ENCODE measurements at places on chromosomes 3 and 15.

DNA sequence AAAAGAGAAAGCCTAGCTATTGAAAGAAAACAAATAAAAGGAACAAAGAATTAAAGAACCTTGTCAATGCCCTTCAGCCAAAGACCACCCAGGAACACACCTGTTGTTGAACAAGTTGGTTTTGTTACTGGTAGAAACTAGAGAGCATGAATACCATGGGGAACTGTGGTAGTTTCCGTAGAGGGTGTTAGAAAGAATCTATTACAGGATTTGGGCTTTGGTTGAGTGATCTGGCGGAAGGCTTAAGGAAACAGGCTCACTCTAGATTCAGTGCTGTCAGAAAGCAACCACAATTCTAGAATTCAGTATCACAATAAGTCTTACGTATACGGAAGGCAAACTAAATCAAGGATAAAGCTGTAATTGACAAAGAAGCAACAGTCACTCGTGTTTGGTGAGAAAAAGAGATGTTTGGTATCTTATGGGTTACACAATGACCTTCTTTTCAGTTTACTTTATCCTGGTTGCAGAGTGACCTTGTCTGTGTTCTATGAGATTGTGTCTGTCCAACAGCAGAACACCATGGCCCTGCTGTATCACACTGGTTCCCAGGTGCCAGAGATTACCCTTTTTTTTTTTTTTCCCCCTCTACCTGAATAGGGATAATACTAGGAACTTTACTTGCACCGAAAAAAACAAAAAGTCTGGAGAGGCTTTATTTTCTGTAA, 265.9 kb downstream of the SHQ1 start:
- DNase-seq: peak; percentile 53

- DNase-seq: no peak
These were observed 286.3 kb upstream of the ROBO2 start for GRCh38 chr3:76753599-76753998.

- DNase-seq: no peak
These were observed 71.6 kb downstream of the ABTB1 start for GRCh38 chr3:127744253-127744815.

- DNase-seq: no peak
These were observed 98.0 kb downstream of the KCNAB1 start for GRCh38 chr3:156218353-156218744.

DNA sequence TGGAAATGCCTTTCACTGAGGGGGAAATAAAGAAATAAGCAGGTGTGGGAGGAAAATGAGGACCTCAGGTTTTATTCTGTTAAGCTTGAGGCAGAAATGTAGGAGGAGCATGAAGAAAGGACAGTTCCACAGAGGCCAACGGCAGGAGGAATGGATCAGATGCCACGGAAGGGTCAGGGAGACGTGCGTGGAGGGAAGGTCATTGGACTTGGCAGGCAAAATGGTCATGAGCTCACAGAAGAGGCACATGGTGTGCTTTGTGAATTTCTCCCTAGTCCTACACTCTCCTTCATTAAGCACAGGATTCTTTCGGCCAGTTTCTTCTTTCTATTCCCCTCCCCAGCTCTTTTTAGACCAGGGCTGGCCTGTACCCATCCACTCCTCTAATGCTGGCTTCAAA, 32.5 kb upstream of the THSD4 start:
- DNase-seq: no peak

- no peak for DNase-seq
These were observed 328.9 kb upstream of the RBMS3 start for GRCh38 chr3:28951772-28952556.

DNA sequence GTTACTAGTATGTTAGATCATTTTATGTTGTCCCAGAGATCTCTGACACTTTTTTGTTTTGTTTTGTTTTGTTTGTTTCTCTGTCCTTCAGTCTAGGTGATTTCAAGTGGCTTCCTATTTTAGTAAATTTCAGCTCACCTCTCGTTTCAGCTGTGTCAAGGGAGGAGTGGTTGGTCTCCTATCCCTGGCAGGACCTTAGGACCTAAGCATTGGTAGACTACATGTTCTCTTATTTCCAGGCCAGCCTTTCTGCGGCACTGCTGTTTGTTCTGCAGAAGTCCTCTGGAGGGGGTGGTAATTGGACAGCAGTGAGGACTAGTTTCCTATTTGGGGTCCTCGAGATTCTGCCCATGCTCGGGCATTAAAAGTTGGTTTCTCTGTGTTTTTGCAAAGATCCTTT, 31.8 kb downstream of the MGA start:
- DNase-seq: no peak

GRCh38 chr3:45611628-45612081, 17.1 kb downstream of the LIMD1 start:
- no peak for DNase-seq

- no peak for DNase-seq
These were observed 749.7 kb downstream of the GRM7 start for GRCh38 chr3:7610634-7611033.

GRCh38 chr3:89358281-89358680, 250.9 kb downstream of the EPHA3 start:
- no peak for DNase-seq

DNA sequence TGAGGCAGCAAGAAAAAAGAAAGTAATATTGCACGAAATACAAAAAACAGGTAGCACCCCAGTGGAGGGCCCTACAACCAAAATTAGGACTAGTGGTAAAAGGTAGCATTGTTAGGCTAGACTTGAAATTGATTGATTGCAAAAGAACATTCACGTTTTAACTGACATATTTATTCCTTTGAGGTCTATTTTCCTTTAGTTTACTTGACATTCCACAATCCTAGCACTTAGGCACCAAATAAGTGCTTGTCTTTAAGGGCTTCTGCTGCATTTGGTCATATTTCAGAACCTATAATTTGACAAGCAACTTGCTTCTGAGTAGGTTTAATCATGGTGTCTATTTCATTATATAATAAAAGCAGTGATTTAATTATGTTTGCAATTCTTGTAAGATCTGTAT, 642.7 kb upstream of the AGTR1 start:
- no peak for DNase-seq

DNA sequence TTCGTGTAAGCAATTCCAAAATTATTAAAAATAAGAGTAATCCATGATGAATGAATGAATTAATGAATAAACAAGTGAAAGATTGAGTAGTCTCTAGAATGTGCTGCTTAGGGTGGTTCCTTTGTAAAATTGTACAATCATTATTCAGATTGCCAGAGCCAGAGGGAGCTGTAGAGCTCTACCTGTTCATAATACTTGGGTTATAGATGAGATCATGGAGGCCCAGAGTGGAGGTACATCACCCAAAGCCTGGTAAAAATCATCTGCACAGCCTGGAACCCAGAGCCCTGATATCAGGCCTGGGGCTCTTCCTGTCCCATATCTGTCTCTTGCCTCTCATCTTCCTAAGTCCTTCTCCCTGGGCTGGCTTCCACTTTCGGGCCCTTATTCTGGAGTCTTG, 297.2 kb downstream of the RPLP1 start:
- DNase-seq: peak; percentile 43

- no peak for DNase-seq
These were observed 25.0 kb downstream of the ACP3 start for GRCh38 chr3:132342183-132342582.

GRCh38 chr3:37526511-37526910, 335.2 kb upstream of the CTDSPL start:
- DNase-seq: no peak

- no peak for DNase-seq
These were observed 83.7 kb upstream of the RASGRP1 start for GRCh38 chr15:38648121-38648843.

- DNase-seq: peak; percentile 44
These were observed 9.1 kb upstream of the SKIC8 start for GRCh38 chr15:78308422-78309032.

GRCh38 chr3:157541506-157542236, 38.5 kb upstream of the VEPH1 start:
- DNase-seq: no peak

DNA sequence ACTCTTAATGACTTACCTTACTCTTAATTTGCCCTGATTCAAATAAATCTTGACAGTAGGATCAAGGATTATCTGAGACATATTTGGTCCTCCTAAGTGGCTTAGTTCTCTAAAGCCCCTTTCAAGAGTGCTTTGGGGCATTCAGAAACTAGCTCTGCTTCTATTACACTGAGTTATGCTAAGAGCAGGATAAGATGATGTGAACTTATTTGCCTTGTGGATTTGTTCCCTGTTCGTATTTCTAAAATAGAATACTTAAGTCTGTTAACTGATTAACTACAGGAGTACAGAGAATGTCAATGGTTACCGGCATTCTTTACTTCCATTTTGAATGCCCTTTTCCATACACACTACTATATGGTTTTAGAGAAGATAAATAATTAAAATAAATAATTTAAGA, 14.8 kb upstream of the FRMD4B start:
- no peak for DNase-seq
